ENCODE measurements at places on chromosomes 3 and 15.

DNA sequence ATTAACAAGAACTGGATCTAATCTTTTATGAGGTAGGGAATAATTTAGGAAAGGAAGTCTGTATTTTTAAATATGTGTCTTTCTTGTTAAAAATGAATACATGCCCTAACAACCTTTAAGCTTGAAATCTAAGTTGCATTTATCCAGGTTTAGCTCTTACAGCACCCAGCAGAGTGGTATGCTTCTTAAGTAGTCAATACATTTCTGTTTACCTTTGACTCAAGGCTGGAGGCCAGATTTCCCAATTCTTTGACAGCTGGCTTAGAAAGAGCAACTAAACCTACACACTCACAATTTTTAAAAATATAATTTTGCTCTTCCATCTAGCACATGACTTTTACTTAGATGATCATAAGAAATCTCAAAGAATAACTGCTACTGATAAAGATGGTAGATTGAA lies 148.9 kb downstream of the DPH6 start:
- no peak for DNase-seq

DNA sequence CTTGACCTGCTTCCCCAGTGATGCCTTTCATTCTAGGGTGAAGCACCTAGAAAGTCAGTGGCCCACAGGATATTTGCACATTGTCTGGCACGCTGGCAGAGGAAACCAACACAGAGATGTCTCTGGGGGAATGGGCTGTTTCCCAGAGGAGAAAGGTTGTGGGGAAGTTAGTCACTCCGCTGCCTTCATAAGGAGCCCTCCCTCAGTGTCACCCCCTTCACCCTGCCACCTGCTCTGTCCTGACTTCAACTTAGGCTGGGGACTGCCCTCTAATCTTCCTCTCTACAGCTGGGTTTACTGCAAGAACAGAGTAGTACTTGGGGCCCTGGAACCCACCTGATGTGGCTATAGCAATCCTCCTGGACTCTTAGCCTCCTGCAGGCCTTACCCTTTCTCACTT lies 5.7 kb downstream of the KLHDC8B start:
- DNase-seq: no peak

GRCh38 chr3:71260782-71261181 lies 322.7 kb downstream of the FOXP1 start:
- DNase-seq: no peak

GRCh38 chr3:66014651-66015050 lies 24.1 kb downstream of the MAGI1 start:
- DNase-seq: no peak
